Activated CD4-positive, alpha-beta T cell treated with anti-CD3 and anti-CD28 coated beads, Interleukin-2, amount 10 ng/mL, durations not matched to agents 24 days and 14 days (primary cell): ENCODE measurements at places on chromosomes 6 and 20.
A peak's percentile ranks its signal among the peaks of the same experiment; 100 is the strongest.

GRCh38 chr6:61841958-61842357, 444.1 kb downstream of the KHDRBS2 start:
- no peak for DNase-seq

GRCh38 chr6:20722455-20722854, 188.2 kb downstream of the CDKAL1 start:
- no peak for DNase-seq

DNA sequence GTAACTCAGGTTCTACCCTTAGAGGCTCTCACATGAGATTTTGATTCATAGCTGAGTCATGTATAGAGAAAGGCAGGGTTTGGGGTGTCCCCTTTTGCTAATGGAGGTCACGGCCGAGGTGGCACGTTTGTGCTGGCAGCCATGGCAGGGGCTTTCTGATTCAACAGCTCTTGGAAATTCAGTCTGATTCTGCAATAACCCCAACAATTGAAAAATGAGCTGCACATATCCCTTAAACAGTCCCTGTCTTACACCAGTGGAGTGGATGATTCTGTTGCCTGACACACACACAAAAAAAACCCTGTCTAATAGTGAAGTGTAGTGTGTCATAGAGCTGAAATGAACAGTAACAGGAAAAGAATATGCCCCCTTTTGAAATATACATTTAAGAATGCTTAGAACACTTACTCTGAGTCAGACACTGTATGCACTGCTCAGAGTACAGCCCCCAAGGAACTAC, 40.4 kb upstream of the ARG1 start:
- DNase-seq = peak; percentile 61

DNA sequence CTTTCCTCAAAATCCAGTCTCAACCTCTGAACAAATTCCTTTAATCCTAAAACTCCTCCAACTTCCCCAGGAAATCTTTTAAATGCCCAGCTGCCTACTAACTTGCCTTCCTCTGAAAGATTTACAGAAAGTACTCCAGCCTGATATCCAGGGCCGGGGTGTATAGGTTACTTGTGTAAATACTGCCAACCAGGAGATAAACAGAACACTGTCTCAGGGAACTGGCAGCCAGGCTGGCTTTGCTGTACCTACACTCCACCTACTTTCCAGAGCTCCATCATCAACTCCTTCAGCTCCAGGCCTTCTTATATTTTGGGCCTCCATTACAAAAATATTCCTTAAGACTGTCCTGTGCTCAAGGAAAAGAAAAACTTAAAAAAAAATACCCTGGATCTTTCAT, 85.9 kb downstream of the CEP162 start:
- no peak for DNase-seq

DNA sequence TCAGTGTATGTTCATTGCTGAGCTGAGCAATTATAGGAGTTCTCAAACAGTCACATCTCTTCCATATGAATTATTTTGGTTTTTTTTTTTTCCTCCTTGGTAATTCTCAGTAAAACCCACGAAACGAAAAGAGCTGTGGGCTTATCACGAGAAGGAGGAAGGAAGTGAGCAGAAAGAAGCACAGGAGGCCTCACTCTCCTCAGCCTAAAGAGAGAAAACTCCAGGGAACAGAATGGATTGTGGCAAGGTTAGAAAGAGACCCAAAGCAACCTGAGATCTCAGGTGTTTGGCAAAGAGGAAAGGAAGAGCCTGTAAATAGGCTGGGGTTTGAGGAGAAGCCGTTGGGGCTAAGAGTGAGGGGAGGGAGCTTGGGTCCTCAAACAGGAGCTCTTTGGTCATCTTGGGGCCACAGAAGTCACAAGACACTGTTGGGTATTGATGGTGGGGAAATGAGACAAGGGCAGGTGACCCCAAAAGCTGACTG, 67.8 kb upstream of the CITED2 start:
- peak; percentile 64 for DNase-seq

DNA sequence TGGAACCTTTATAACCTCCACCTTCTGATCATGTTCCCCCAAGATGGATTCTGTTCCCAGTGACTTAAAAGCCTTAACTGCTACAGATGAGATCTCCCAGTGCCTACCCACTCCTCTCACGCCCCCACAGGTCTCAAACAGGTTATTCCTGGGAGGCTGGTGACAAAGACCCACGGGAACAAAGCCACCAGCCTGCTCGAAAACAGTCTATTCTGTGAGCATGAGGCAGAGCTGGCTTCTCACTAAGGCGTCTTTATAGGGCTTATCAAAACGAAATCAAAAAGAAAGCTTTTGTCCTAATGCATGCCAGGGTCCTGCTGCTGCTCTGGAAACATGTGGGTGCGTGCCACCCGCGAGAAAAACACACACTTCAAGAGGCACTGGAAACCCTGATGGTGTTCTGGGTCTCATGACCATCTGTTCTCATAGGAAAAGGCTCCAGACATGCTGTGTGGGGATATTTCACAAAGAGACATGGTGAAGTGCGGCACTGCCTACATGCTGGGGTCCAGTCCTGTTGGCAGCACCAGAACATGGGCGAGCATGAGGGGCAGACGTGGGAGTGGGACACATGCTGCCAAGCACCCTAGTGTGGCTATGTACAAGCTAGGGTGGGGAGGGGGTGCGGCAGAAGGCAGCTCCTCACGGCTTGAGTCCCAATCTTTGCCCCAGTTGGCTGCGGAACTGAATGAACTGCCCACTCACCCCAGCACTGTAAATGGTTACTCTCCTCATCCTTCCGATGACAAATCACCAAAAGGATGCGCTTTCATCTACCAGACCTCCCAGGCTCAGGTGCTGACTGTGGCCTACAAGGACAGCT, 2.1 kb downstream of the FKBP1A start:
- peak; percentile 66 for DNase-seq

DNA sequence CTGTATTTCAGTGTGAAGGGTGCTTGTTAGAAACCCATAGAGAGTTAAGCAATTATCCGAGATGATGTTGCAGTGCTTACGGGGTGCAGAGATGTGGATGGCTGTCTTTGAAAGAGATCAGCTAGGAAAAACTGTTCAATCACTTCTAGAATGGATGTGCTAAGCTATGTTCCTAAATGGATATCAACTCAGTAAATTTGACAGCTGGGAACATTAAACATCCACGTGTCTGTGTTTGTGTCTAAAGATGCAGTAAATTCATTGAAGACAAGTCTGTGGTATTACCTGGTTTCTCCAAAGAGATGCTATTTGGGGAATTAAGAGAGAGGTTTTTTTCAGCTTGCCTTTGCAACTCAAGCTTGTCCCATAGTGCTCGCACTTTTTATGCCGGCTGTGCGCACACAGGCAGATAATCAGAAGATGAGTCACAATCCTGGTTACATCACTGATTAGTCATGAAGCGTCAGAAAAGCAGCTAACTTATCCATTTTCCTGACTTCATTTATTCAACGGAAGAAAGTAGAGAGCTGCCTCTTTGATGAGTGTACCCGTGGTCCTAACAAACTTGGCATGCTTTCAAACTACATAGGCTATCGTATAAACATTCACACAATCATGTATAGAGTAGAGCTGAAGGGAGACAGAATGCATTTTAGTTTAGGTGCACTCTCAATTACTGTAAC, 691.7 kb upstream of the SLC35B3 start:
- DNase-seq = no peak

GRCh38 chr6:143252961-143253360, 192.3 kb downstream of the AIG1 start:
- DNase-seq = no peak
